Activated CD4-positive, alpha-beta memory T cell treated with anti-CD3 and anti-CD28 coated beads, Interleukin-2, amount 10 ng/mL, durations not matched to agents 7 days and 5 days (primary cell): ENCODE measurements at places on chromosomes 12 and 14. TPM values are rescaled to one million over a fixed set of nuclear protein-coding genes. Genes with fewer than 3 reads are reported as not detected.

DNA sequence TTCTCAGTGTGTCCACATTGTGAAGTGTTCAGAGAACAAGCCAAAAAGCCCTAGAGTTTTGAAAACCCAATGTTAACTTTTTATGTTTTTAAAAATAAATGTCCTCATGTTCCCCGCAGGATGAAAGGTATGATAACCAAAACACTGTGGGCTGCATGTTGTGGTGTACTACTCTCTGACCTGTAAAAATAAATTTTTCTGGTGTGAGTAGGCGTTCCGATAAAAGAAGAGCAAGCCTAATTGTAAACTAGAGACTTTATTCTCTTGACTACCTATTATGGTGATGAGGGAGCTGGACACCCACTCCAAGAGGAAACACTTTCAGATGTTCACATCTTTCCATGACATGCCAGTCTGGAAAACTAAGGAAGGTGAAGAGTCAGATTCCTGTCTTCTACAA, 18.2 kb downstream of the PTGER2 start:
- DNase-seq = no peak

DNA sequence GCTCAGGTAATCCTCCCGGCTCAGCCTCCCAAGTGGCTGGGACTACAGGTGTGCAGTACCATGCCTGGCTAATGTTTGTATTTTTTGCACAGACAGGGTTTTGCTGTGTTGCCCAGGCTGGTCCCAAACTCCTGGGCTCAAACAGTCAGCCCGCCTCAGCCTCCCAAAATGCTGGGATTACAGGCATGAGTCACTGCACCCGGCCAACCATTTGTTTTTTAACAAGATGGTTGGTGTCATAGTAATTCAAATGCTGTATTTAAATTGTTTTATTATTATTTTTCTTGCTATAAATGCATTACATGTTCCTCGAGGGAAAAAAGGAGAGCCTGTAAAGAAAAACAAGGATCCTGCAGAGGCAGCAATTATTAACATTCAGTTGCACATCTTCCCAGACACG, 83.9 kb downstream of the EP400 start:
- no peak for DNase-seq

DNA sequence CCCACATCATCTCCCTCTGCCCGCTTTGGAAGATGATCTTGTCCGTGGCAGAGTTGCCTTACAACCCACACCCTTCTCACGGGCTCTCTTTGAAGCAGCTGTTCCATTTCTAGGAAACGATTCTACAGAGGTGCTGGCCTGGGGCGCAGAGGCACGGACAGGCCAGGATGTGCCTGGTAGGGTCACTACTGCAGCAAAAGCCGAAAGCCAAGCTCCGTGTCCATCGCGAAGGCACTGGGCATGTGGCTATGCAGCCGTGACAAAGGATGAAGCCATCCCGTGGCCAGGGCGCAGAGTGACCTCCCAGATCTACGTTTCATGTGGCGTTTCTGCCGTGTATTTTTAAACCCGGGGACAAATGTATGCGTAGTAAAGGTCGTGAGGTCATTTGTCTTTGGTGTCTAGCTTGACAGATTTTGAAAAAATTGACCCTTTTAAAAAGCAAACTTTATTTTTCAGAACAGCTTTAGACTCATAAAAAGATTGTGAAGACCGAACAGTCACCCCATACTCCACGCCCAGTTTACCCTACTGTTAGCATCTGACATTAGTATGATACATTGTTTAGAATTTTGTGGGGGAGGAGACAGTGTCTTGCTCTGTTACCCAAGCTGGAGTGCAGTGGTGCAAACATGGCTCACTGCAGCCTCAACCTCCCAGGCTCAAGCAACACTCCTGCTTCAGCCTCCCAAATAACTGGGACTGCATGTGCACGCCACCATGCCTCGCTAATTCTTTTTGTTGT, 40.4 kb upstream of the NCOR2 start:
- DNase-seq = no peak

LBHD2 gene
- total RNA-seq = not detected

GRCh38 chr14:29425705-29426482, 501.8 kb downstream of the PRKD1 start:
- no peak for DNase-seq

SDR9C7 gene
- not detected for total RNA-seq

MIP gene
- total RNA-seq = not detected

DNA sequence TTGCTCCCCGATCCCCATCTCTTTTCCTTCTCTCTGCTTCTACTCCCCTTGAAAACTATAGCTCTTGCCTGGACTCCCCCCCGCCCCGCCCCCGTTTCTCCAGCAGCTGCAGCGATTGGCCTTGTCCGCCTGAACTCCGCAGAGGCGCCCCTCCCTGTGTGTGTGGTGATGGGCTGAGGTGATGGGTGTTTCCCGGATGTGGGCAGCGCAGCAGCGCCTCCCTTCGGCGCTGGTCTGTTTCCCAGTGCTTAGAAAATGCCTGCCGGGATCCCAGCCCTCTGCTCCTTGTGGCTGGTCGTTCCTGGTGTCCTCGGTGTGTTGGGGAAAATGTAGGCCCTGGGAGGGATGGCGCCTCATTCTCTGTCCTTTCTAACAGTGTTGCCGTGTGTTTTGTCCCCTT, 43.3 kb downstream of the GALNT8 start:
- DNase-seq = peak; percentile 33

DNA sequence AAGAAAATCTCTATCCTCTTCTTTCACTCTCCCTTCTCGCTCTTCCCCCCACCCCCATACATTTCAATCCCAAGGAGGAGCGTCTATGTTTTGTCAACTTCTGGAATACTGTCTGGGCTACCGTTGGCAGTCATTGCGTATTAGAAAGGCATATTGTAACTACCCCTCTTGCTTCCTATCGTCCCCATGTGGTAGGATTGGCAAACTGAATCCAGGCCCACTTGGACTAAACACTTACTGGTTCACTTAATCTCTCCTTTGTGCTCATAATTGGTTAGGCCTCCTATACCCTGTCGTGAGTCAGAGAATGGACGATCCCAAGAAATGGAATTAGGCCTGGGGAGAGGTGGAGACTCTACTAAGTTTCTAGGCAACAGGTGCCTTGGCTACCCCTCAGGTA, 68.8 kb upstream of the SLC8A3 start:
- peak; percentile 18 for DNase-seq

- no peak for DNase-seq
Measured at GRCh38 chr12:68812553-68813241, 4.7 kb downstream of the MDM2 start.

TAS2R10 gene
- 0.35 TPM for total RNA-seq

GRCh38 chr12:42235426-42235825, 2.6 kb downstream of the YAF2 start:
- DNase-seq = no peak
